ENCODE measurements at places on chromosomes 13 and 19.

- no peak for DNase-seq
Observed at GRCh38 chr13:79727086-79727485, 246.1 kb downstream of the NDFIP2 start.

DNA sequence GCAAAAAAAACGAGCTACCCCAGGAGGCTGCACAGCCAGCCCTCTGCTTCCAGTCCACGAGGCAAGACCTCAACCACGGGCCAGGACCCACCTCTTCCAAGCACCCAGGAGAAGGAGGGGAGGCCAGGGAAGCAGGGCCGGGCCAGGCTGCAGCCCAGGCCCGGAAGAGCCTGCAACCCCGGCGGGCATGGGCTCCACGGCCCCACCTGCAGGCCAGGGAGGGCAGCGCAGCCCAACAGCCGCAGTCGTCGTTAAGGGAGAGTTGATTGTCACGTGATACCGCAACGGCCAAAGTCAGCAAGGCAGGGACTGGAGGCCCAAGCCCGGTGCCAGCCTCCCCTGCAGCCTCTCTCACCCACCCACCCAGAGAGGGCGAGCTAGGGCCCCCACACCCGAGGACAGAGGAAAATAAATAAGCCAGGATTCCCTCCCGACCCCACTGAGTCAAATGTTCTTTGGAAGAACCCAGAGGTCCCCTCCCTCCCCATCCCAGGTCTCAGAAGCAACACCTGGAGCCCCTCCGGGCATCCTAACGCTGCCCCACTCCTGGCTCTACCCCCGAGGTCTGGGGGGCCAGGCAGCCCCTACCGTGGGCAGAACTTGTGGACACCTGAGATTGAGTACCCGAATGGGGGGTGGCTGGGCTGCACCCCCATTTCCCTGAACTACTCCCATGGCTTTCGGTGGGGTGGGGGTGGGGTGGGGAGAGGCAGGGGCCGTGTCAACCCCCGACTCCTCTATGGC is 5.2 kb upstream of the REXO1 start:
- DNase-seq = peak; percentile 84

DNA sequence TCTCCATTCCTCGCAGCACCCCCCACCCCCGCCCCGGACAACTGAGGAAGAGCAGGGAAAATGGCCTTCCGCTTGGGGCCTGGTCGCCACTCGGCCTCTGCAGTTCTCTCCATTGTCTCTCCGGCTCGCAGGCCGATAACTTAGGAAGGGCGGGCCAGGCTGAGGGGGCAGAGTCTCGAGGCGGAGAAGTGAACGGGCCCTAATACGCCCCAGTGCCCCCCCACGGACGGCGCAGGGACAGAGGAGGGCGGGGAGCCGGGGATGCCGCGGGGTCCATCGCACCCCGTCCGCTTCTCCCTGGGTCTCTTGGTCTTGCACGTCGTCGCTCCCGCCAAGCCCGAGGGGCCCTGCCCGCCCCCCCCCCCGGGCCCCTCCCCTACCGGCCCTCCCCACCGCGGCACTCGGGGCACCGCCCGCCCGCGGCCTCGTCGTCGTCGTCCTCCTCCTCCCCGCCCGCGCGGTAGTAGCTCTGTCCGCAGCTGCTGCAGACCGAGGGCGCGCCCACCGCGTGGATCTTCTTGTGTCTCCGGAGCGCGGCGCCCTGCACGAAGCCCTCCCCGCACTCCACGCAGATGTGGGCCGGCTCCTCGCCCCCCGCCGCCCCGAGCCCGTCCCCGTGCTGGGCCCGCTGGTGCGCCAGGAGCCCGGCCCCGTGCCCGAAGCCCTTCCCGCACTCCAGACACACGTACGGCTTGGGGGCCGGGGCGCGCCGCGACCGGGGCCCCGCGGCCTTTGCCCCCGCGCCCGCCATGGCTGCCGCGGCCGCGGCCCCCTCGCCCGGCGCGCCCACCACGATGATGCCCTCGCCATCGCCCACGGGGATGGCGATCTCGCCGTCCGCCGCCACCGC is 33.2 kb downstream of the ZNF787 start:
- DNase-seq = no peak

DNA sequence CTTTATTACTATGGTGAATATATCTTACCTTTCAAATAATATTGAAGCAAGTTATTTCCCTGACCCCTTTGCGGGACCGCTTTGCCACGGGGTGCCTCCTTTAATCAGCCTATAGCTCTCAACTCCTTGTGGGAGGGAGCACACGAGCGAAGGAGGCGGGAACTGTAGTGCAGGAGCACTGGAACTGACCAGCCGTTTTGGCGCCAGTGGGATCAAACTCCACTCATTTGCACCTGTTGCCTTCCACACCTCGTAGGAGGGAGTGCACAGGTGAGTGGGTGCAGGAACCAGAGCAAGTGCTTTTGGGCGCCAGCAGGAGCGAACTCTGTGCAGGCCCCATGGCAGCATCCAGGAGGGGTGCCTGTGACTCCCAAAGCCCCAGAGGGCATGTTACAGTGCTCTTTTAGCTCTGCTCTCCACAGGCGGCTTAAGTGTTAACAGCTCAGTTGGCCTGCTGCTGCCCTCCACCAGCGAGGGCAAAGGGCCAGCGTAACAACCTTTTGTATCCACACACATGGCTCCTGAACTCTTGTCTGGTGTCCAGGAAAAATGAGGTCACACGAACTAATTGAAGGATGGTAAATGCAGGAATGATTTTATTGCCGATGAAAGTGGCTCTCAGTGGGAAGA is 206.9 kb downstream of the GGACT start:
- no peak for DNase-seq

Data from central memory CD8-positive, alpha-beta T cell (primary cell).